ENCODE measurements at places on chromosomes 1 and 21.

GRCh38 chr1:2274929-2275475 lies 46.9 kb downstream of the SKI start:
- no peak for DNase-seq

- no peak for DNase-seq
Measured at GRCh38 chr1:117930173-117930447, 571 bp downstream of the WDR3 start.

- DNase-seq = no peak
Measured at GRCh38 chr1:27979151-27979858, 19.5 kb downstream of the XKR8 start.

DNA sequence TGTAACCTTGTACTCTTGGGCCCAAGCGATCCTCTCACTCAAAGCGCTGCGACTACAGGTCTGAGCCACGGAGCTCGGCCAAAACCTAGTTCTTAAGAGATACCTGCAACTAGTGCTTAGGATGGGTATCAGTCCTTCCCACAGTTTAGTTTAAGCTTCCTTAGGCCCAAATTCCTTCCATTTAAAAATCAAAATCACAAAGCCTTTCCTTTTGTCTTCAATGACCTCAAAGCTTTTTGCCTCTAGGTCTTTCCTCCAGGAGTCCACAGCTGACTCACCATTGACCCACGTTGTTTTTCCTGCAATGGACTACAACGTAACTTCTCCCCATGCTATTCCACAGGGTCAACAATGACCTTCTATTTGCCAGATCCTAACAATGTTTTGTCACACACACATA lies 64.0 kb downstream of the APP start:
- DNase-seq = no peak

DNA sequence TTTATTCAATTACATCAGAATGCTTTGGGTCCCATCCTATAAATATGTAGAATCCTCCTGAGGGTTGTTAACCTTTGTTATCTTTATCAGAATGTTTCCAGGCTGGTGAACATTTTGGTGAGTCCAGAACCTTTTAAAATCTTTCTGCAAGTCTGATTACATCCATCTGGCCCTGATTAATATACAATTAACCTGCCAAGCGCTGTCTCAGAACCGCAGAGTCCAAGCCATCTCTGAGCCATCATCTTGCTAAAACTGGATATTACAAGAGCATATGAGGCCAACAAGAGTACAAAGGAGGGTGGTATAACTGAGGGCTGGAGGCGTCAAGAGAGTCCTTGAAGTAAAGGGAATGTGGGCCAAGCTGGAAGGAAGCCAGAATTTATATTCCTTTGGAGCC lies 88.6 kb upstream of the ZC3H11B start:
- DNase-seq = no peak

- DNase-seq = no peak
Measured at GRCh38 chr1:59318271-59318860, 21.5 kb downstream of the FGGY start.

- DNase-seq = no peak
Measured at GRCh38 chr1:31587720-31588423, 11.6 kb downstream of the TINAGL1 start.

DNA sequence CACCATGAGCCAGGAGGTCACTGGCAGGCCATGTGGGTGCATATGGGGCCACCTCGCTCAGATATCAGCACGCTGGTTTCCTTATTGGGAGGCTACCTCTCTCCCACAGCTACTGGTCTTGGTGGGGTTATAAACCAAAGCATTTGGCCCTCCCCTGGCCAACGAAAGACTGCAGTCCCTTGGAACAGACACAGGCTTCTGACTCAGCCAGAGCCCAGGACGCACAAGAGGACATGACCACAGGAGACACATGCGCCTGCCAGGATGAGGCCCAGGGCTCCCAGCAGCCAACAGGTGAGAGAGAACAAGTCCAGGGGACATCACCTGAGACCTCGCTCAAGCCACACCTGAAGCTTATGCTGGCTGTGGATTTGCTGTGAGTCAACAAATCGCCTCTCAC lies 13.8 kb downstream of the NPHP4 start:
- no peak for DNase-seq

DNA sequence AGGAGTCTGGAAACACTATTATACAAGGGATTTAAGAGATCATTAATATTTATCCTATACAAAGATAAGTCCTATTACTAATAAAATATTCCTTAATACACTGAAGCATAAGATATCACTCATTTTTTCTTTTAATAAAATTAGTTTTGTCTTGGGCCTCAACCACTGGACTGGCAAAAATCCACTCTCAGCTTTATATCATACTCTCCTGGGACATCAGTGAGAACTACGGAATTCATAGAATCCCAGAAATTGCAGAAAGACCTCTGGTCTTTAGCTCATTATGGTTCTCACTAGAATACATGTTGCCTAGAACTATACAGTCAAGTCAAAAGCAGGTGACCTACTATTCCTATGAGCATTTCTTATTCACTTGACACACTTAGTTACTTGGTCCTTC lies 285.0 kb downstream of the LRRC40 start:
- DNase-seq = no peak

- DNase-seq = no peak
Measured at GRCh38 chr1:201096041-201096461, 16.2 kb downstream of the CACNA1S start.

- no peak for DNase-seq
Measured at GRCh38 chr1:234745844-234746797, 136.1 kb upstream of the IRF2BP2 start.
